Fibroblast of the aortic adventitia (primary cell): ENCODE measurements at places on chromosomes 3 and 15. TPM values are rescaled to one million over a fixed set of nuclear protein-coding genes. Genes with fewer than 3 reads are reported as not detected.
A peak's percentile ranks its signal among the peaks of the same experiment; 100 is the strongest.

DNA sequence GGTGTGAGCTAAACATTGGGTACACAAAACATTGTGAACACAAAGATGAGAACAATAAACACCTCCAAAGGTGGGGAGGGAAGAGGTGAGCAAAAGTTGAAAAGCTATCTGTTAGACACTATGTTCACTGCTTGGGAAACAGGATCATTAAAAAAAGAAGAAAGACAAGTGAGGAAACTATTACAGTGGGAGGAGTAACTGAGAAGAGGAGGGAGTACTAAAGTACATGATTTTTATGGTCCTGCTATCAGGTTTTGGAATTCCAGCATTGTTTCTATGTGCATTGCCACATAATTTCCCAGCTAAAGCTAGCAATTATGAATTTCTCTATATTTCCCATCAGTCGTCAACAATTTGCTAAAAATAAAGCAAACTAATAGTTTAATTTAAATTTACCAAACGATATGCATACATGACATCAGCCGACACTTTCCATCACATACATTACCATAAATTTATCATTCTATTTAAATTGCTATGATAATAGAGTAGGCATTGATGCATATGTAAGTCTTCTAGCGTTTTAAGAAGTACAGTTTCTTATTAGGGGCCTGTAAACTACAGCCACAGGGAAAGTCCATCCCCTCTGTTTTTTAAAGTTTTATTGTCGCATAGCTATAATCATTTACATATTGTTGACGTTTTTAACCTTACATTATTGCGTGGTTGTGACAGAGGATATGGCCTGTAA, 221.8 kb downstream of the CHL1 start:
- DNase-seq = no peak

- DNase-seq = no peak
Measured at GRCh38 chr15:66097151-66098021, 156.2 kb downstream of the MEGF11 start.

GRCh38 chr3:114857299-114857701, 289.8 kb downstream of the ZBTB20 start:
- no peak for DNase-seq

Gene EPHB1
- 1.2 and 3.0 TPM in 2 replicates for total RNA-seq

Gene DOCK3
- total RNA-seq = 0.36 and 0.41 TPM in 2 replicates

- DNase-seq = peak; percentile 92
Measured at GRCh38 chr15:29805043-29805707, 17.1 kb downstream of the TJP1 start.

Gene DAZL
- total RNA-seq = not detected in 2 replicates
